ENCODE measurements at places on chromosomes 3 and 15. TPM values are rescaled to one million over a fixed set of nuclear protein-coding genes. Genes with fewer than 3 reads are reported as not detected.

The GATM gene
- not detected for total RNA-seq

The FAM174B gene
- 11.0 TPM for total RNA-seq

The GOLGA6L4 gene
- total RNA-seq = 5.1 TPM

The BNC1 gene
- 3.2 TPM for total RNA-seq

The FOXB1 gene
- total RNA-seq = not detected

The PLA2G4B gene
- 3.2 TPM for total RNA-seq

The CACNA2D3 gene
- 0.46 TPM for total RNA-seq

The C2CD4A gene
- not detected for total RNA-seq

The STX19 gene
- total RNA-seq = not detected

The DZIP1L gene
- total RNA-seq = 21.9 TPM

The SLCO2A1 gene
- 10.7 TPM for total RNA-seq

The PCNP gene
- total RNA-seq = 144 TPM

The PPP1R2 gene
- total RNA-seq = 42.8 TPM

The LRRC2 gene
- total RNA-seq = 1.2 TPM

The ATP13A4 gene
- 0.27 TPM for total RNA-seq

The CLDN16 gene
- total RNA-seq = not detected

The SLC22A13 gene
- 1.2 TPM for total RNA-seq

The STAC gene
- not detected for total RNA-seq

The TSC22D2 gene
- 51.5 TPM for total RNA-seq

The CCR2 gene
- total RNA-seq = not detected

The AP3B2 gene
- total RNA-seq = not detected

The CRTAP gene
- 332 TPM for total RNA-seq
